ENCODE measurements at places on chromosomes 7 and 10.

DNA sequence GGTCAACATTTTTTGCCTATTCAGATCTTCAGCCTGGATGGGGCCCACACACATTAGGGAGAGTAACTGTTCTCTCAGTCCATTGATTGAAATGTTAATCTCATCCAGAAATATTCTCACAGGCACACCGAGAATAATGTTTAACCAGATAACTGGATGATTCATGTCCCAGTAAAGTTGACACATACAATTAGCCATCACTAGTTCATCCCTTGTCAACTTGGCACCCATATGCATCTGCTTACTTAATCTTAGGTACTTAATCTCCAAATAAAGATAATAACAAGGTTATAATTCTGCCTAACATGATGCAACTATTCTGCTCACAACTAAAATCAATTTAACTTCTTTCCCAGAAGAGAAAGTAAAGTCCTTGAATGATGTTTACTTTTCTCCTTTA is 502.6 kb downstream of the ADRA2A start:
- DNase-seq = no peak

DNA sequence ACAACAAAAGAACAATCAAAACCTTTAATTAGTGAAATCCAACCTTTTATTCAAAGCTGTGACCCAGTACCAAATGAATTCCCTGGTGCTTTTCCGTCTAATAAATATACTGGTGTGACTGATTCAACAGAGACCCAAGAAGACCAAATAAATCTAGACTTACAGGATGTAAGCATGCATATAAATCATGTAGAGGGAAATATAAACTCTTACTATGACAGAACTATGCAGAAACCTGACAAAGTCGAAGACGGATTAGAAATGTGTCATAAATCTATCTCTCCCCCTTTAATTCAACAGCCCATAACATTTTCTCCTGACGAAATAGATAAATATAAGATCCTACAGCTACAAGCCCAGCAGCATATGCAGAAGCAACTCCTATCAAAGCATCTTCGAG is 540.6 kb upstream of the TEX47 start:
- no peak for DNase-seq

DNA sequence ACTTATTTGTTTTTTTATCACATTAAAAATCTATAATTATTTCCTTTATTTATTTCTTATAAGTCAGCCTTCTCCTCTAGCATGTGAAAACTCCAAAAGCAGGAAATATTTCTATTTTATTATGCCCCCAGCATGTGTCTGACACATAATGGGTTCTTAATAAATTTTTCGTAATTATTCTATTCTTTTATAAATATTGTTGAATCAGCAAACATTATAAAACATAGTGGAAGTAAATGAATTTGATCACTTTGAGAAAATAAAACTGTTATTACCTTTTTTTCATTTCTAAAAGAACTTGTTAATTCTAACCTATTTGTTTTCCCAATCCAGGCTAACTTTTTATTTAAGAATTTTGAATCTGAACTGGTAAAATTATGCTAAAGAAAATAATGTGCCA is 509.1 kb upstream of the PCDH15 start:
- DNase-seq = no peak

- DNase-seq = peak; percentile 24
These were observed 79.0 kb upstream of the LSM8 start for GRCh38 chr7:118104812-118105441.

- no peak for DNase-seq
These were observed 213.3 kb downstream of the MDFIC start for GRCh38 chr7:115135146-115135545.

Data from NCI-H1417 treated with DMSO at 0.1 percent for 48 hours (cell line).